ENCODE measurements at places on chromosomes 4 and X.

- peak; percentile 23 for DNase-seq
Observed at GRCh38 chrX:8374041-8374825, 90.4 kb upstream of the VCX3B start.

DNA sequence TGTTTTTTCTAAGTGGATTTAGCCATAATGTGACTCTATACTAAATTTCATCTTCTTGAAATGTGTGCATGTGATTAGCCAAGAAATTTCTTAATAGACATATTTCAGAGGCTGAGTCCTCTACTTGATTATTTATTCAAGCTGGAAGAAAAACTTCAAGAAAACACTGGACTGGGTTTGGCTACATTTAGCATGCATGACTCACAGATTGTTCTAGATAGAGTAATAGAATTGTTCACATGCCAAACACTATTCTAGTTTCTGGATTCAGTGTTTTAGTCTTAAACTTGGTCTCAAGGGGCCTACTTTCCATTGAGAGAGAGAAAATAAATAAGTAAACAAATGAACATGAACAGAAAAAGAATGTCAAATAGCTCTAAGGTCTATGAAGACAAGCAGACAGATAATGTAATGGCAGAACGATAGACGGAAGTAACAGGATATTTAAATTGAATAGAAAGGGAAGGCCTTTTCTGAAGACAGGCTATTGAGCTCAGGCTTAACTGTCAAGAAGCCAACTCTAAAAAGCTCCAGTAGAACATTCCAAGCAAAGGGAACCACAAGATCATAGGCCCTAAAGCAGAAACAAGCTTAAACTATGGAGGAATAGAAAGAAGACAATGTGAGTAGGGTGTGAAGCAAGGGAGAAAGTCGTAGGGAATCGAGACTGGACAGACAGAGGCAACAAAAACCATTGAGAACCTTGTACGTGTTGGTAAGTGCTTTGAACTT, 104.6 kb downstream of the TMEM144 start:
- no peak for DNase-seq

DNA sequence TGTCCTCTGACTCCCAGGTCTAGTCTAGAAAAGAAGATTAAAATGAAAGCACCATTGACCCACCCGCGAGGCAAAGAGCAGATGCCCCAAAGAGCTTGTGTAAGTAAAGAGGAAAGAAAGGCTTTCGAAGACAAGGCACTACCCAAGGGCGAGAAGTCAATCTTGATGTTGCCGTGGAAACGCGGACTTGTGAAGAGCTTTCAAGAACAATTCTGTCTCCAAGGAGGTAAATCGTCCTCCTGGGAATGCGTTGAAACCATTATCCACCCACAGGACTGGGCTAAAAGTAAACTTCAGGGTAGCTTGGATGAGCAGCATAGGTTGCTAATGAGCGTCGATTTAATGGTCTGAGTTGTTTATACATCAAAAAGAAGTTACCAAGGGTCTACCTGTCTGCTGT, 189.3 kb downstream of the DHRSX start:
- no peak for DNase-seq

- DNase-seq = no peak
Observed at GRCh38 chr4:77348815-77349214, 191.8 kb downstream of the CCNG2 start.

- DNase-seq = no peak
Observed at GRCh38 chr4:174869339-174869738, 40.3 kb upstream of the GLRA3 start.

DNA sequence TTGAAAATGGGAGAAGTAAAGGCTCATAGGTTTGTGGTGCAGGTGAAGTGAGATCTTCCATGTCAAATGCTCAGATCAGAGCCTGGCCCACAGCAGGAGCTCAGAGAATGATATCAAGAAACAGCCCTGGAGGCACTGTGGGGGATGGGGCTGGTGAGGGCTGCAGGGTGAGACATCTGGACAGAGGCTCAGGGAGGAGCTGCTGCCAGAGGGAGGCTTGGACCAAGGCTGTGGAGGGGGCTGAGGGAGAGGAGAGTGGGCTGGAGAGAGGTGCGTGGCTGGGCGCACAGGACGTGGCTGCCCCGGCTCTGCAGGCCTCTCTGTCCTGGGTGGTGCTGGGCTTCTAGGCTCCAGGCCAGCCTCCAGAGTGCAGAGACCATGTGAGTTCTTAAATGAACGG, 5.6 kb downstream of the SORCS2 start:
- peak; percentile 15 for DNase-seq

- DNase-seq = no peak
Observed at GRCh38 chrX:10130354-10130753, 26.4 kb upstream of the CLCN4 start.

- no peak for DNase-seq
Observed at GRCh38 chr4:70754470-70754869, 32.7 kb downstream of the RUFY3 start.

DNA sequence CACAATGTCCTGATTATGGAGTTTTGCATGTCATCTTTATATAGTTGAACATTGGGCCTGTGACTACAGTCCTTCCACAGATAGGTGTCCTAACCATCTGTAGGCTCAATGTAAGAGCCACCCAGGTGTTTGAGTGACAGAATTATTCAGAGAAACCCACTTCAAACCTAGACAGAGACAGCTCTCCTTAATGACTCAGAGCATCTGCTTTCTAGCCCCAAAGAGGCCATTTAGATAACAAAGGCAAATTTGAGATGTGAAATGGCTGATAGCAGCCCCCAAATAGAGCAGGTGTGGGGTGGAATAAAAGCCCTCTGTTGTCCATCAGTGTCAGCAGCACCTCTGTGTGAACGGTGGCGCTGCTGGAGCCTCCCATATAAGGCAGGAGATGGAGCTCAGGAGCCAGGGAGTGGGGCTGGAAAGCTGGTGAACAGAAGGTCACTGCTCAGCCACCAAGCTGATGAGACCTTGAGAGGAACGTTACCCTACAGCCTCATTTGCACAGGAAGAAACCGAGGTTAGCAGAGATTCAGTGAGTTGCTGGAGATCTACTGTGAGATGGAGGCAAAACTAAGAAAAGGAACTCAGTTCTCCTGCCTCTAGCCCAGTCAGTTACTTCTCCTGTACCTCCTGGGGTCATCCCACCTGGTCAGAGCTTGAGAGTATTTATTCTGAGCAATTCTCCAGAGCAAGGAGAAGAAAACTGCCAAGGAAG, 153.3 kb upstream of the LNX1 start:
- no peak for DNase-seq

DNA sequence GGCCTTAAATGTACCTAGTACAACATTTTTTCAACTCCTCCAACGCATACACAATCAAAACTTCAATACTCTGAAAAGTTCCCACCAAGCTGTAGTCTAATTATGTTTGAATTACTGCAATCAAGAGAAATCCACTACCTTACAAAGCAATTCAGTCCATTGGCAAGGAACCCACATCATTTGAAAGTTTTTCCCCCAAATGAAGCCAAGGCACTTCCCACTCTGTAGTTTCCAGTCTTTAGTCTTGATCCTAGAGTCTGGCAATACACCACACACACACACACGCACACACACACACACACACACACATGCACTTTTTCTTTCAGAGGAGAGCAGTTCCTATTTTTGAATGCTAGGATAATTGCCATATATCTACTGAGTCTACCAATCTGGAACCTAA, 79.6 kb downstream of the ANTXR2 start:
- no peak for DNase-seq

DNA sequence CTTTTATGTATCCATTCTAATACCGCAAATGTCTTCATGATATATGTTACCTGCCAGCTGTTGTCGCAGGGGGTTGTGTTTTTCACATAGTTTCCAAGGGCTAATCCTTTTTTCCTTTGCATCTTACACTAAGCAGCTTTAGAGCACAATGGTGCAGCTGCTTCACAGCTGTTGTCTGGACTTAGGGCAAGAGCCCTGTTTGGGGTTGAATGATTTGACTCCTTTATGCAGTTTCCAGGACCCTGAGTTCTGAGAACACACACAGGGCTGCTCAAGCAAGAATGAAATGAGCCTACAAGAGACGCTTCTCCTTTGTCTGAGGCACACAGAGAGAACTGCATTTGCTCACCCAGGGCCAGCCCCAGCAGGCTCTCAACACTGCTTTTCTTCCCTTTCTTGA, 20.2 kb downstream of the CCNG2 start:
- no peak for DNase-seq

- DNase-seq = no peak
Observed at GRCh38 chr4:10203851-10204250, 87.3 kb upstream of the WDR1 start.

GRCh38 chrX:155767051-155767875, 113.9 kb upstream of the VAMP7 start:
- DNase-seq = no peak

DNA sequence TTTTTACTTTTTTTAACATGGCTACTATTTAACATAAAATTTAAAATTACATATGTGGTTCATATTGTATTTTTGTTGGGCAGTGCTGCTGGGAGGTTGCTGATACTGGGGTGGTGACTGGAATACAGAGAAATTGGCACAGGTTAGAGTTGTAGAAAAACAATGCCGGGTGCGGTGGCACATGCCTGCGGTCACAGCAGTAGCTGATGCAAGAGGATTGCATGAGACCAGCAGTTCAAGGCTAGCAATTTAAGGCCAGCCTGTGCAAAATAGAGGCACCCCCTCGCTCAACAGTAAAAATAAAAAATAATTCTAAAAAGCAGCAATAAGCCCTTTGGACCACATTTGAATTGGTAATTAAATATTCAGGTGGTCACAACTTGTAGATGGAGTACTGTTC, 11.8 kb upstream of the CPE start:
- no peak for DNase-seq

DNA sequence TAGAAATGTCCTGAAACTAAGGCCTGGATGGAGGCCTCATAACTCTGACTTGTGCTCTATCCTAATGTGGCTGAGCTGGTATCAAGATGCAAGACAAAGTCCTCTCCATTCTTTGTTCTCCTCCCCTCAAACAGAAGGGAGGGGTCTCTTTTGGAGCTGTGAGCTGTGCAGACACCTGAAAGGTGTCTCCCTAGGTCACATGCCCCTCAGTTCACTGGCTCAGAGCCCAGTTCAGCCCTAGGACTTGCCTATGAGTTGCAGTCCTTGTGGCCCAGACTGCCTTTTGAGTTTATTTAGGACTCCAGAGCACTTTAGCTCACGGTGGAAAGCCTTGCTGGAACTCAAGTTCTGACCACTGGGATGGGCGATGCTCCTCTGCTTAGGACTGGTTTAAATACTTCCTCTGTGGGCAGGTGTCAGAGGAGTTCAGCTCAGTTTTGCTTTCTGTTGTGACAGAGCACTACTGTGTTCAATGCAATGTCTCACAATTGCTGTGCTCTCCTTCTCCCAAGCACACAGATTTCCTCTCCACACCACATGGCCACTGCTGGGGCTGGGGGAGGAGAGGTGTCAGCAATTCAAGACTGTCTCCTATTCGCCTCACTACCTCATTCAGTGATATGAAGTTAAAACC, 84.8 kb upstream of the ZNF827 start:
- no peak for DNase-seq

DNA sequence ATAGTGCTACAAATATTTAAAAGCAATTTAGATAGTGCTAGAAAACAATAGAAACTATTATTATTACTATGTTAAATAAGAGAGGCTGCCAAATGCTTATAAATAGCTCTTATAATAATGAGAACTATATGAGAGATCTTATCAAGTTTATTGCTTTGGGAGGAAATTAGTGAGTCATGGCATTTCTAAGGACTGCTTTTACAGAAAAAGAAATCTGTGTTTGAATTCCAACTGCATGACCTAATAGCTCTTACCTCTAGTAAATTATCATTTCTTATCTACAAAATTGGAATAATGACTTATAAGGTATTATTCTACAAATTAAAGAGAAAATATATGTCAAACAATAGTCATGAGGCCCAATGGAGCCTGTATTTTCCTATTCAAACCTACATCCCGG, 177.2 kb downstream of the GABRG1 start:
- no peak for DNase-seq

GRCh38 chr4:26342328-26343037, 21.7 kb downstream of the RBPJ start:
- DNase-seq = no peak

GRCh38 chr4:186097386-186097785, 7.1 kb upstream of the FAM149A start:
- DNase-seq = no peak

DNA sequence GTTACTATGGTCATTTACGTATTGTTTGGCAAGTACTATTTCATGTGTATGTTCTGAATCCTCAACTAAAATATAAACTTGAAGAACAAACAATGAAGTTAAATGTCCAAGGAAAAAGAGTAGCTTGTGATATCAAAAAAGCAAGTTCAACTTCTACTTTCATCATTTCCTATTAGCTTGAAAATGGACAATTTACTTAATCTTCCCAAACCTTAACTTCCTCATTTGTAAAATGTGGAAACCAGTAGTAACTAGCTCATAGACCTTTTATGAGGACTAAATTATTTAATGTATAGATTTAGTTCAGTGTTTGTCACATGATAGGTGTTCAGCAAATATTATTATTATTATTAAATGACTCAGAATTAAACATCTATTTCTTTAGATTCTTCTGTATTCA, 276.8 kb upstream of the TET2 start:
- no peak for DNase-seq

DNA sequence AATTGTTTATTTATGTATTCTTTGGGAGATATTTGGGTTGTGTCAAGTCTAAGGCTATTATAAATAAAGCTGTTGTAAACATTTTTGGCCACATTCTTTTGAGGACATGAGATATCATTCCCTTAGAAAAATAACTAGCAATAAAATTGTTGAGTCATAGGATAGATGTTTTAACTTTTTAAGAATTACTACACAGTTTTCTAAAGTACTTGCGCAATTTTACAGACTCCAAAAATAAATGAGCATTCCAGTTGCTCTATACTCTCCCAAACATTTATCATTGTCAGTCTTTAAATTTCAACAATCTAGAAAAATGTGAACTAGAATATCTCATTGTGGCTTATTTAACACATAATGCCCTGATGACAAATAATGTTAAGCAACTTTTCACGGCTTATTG, 189.1 kb upstream of the ADGRL3 start:
- DNase-seq = no peak

- no peak for DNase-seq
Observed at GRCh38 chr4:72701987-72702819, 133.2 kb upstream of the ADAMTS3 start.

GRCh38 chr4:2263926-2264321, 2.0 kb upstream of the MXD4 start:
- DNase-seq = no peak

Data from 8988T (cell line).